ENCODE measurements at places on chromosomes 5 and 9.
A peak's percentile ranks its signal among the peaks of the same experiment; 100 is the strongest.

- DNase-seq: peak; percentile 32
These were observed 53.9 kb downstream of the BARX1 start for GRCh38 chr9:93900971-93901861.

DNA sequence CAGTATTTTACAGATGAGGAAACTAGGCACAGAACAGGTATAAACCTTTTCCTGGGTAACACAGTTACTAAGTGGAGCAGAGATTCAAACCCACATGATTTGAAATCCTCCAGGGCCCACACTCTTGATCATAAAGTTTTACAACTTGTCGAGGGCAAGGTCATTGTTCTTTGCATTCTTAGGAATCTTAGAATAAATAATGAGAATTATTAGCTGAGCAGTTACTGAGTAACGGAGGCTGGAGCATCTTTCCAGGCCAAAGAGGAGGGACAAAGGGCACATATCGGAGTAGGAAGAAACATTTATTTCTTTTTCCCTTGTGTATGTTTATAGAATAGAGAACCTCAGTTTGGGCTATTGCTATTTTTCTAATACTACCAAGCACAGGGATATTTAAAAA lies 27.1 kb upstream of the F2R start:
- no peak for DNase-seq

DNA sequence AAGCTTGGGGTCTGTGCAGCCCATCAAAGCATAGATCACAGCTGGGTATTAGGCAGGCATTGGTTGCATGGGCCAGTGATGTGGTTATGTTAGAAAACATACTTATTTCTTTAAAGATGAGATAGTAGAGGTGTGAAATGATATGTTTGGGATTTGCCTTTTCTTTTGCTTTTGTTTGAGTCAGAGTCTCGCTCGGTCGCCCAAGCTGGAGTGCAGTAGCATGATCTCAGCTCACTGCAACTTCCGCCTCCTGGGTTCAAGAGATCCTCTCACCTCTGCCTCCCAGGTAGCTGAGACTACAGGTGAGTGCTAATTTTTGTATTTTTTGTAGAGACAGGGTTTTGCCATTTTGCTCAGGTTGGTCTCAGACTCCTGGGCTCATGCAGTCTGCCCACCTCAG lies 84.8 kb downstream of the PDE6A start:
- DNase-seq: no peak

GRCh38 chr9:33659921-33660320 lies 135.4 kb upstream of the PRSS3 start:
- no peak for DNase-seq

DNA sequence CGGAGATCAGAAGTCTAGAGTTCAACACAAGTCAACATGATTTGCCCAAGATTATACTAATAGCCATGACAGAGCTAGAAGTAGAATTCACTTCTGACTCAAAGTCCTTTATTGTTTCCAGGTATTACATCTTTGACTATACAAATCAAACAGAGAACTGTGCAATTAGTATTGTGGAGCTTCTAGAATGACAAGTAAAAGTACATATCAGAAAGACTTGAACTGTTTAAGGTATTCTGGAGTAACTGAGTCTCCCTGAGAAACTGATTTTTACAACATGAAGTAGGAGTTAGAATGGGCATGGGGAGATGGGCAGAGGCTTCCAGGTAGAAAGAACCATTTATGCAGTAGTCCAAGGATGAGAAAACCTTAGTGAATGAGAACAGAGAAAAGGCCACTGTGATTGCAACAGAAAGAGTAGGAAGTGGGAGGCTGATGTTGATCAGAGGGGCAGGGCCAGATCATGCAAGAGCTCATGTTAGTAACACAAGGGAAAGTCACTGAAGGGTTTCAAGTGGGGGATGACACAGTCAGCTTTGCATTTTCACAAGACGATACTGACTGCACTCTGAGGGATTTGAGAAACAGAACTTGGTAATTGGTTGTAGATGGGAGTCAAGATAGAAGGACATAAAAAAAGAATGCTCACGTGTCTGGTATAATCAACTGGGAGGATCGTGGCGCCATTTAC lies 280.7 kb downstream of the RFX3 start:
- DNase-seq: no peak

- DNase-seq: peak; percentile 17
These were observed 694.8 kb downstream of the SEMA5A start for GRCh38 chr5:8851101-8851500.

DNA sequence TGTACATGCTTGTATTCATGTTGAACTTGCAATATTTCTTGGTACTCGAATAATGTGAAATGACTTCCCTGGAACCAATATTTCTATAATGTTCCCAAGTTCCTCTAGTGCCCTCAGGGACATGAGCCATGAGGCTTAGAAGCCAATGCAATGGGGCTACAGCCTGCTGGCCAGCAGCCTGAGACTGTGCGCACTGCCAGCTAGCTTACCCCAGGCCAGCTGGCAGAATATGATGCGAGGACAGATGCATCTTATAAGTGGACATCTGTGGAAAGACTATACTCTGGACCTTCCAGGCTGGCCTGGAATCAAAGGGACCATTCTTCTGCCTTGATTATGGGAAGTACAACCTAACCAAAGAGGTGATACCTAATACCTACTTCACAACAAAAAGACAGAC lies 1862.0 kb upstream of the ACO1 start:
- DNase-seq: no peak

GRCh38 chr9:133377721-133378216 lies 1.6 kb downstream of the STKLD1 start:
- DNase-seq: no peak

DNA sequence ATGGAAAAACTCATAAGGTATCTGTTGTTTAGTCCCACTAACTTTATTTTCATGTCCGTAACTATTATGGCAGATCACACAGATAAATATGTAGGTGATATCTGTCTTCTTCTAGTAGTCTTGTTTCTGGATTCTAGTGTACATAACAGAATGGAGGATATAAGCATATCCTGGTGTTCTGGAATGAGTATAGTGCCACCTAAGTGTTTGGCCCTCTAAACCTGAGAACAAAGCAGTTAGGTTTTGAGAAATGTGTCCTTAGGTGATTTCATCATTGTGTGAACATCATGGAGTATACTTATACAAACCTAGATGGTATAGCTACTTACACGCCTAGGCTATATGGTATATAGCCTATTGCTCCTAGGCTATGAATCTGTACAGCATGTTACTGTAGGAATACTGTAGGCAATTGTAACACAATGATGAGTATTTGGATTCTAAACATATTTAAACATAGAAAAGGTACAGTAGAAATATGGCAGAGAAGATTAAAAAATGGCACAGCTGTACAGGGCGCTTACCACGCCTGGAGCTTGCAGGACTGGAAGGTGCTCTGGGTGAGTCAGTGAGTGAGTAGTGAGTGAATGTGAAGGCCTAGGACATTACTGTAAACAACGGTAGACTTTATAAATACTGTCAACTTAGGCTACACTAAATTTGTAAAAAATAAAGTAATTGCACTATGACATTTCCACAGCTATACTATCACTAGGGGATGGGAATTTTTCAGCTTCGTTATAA lies 150.3 kb upstream of the SLC24A2 start:
- no peak for DNase-seq

GRCh38 chr9:4339836-4340560 lies 40.1 kb upstream of the GLIS3 start:
- no peak for DNase-seq

DNA sequence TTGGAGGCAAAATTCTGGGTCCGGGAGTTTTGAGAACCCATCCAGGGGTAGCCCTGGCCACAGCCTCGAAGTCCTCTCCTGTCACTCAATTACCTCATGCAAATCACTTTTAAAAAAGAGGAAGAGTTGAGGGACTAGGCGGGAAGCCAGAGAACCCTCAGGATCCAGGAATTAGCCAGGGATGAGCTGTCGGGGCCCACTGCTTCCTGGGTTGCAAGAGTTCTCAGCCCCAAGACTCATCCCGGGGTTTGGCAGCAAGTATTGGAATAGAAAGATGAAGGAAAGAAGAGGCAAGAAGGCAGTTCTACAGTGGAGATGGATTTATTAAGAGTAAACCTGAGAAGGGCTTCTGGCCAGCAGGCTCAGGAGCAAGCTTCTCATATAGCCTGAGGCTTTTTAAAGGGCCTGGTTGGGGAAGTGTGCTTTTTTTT lies 25.6 kb downstream of the C9orf50 start:
- no peak for DNase-seq

- DNase-seq: no peak
These were observed 13.7 kb downstream of the HSPA4 start for GRCh38 chr5:133065471-133065870.

DNA sequence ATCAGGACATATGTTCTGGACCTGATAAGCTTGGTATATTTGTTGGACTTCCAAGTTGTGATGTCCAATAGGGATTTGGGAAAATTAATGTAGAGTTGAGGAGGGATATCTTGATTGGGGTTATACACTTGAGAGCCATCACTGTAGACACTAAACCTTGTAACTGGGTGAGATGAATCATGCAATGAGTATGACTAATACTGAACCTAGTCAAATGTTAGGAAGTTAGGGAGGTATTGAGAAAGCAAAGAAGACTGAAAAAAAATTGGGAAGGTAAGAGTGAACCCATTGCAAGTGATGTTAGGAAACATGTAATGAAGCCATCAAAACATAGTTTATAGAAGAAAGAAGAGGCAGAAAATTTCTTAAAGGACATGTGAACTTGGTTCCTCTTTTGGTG lies 668.4 kb upstream of the CDH9 start:
- DNase-seq: no peak

All from H7 (cell line).